AG08395 (cell line): ENCODE measurements at places on chromosomes 4 and X.

- DNase-seq = no peak
Observed at GRCh38 chr4:35918491-35918977, 325.8 kb downstream of the ARAP2 start.

DNA sequence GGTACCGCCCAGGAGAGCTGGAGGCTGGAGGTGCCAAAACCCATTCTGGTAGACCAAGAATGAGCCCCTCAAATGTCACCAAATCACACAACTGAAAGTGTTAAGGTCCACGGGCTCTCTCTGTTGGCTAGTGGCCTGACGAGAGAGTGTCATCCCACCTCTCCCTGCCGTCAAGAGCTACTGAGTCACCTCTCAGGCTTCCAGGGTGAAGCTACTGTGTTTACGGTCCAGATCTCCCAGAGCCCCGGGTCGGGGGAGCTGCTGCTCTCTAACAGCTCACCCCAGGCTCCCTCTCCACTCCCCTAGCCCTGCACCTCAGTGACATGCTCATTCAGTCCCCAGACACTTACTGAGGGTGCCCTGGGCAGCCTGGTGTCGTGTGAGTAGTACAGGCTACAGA, 59.2 kb downstream of the ADGRG2 start:
- DNase-seq = peak; percentile 14

DNA sequence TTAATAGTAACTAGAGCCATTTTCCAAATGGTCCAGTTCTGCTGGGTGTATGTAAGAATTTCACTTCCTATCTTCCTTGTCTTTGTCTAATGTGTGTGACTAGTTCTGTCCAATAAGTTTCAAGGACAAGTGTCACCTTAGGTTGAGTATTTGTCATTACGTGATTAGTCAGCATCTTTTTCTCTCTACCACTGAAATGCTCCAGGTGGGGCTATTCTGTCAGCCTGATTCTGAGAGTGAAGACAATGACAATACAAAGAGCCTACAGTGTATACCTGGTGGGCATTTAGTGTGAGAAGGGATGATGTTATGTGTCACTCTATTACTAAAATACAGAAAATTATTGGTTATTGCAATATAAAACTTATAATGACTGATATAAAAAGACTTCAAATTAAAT, 876.3 kb downstream of the C4orf33 start:
- no peak for DNase-seq

GRCh38 chr4:1090036-1090435, 23.3 kb downstream of the RNF212 start:
- no peak for DNase-seq

DNA sequence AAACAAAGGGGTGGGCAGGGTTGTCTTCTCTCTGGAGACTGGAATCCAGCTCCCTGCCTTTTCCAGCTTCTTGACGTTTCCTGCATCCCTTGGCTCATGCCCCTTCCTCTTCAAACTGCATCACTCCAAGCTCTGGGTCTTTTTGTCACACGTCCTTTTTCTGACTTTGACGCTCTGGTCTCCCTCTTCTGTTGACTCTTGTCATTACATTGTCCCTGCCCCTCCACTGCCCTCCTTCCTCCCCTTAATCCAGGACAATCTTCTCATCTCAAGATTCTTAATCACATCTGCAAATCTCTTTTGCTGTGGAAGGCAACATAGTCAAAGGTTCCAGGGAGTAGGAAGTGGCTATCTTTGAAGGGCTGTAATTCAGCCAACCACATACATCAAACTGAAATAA, 178.3 kb downstream of the TMA16 start:
- DNase-seq = no peak

DNA sequence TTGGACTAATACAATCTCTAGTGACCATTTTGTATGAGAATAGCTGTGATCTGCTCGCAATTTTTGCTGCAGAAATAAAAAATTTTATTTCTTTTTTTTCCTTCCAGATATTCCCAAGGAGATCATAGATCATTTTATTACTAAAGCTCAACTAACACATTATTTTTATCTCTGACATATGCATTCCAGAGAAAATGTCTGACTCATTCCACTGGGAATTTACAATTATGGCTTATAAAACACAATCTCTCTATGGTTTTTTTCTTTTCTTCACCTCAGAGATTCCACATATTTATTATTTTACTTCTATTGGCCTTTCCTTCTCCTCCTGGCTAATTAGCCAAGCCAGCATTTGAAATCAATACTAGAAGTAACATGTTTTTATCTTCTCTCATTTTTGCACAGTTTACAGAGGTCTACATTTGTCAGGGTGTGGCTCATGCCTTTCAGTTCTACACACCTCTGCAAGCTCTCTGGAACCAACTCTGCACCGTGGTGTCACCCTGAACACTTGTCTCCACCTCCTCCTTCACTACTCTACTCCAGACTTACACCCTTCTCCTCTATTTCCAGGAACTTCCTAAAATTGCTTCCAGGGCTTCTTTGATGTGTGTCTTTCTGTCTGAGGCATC, 59.8 kb upstream of the GPM6A start:
- DNase-seq = no peak

DNA sequence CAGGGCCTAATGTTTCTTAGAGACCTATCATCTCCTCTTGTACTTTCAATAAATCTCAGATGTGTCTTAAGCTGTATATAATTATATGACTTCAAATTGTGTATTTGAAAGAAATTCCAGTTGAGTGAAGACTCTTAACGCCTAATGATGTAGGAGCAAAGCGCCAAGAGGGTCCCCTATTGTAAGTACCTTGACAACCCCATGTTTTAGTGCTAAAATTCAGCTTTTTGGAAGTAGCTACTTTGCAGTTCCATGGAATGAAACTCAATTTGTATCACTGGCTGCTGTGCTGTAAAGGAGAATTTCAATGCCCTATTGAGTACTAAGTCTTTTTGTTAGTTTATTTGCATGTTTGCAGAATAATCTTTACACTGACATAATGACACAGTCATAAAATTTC, 1826.6 kb upstream of the AGA start:
- DNase-seq = no peak
